Activated T-cell treated with anti-CD3 and anti-CD28 coated beads, Interleukin-2, amount 50 U/mL, for 72 hours (primary cell): ENCODE measurements at places on chromosomes 12 and 14. TPM values are rescaled to one million over a fixed set of nuclear protein-coding genes. Genes with fewer than 3 reads are reported as not detected.

DNA sequence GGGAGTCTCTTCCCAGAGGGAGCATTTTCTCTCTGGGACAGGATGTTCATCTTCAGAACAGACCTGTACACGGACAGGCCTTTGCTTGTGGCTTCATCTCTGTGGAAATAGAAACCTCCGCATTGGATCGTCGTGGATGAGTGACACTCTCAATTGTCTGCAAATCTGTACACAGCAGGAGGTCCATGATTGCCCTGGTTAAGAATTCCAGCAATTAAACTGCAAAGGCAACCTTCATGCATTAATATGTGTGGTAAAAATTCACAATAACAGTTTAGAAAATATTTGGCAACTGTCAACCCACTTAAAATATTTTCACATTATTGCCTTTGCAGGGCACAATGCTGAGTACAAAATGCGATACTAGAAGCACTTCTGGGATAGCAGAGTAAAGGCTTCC lies 149.8 kb upstream of the SFSWAP start:
- DNase-seq = no peak

C12orf56 gene
- not detected for total RNA-seq

ATN1 gene
- total RNA-seq = 64.9 TPM

DNA sequence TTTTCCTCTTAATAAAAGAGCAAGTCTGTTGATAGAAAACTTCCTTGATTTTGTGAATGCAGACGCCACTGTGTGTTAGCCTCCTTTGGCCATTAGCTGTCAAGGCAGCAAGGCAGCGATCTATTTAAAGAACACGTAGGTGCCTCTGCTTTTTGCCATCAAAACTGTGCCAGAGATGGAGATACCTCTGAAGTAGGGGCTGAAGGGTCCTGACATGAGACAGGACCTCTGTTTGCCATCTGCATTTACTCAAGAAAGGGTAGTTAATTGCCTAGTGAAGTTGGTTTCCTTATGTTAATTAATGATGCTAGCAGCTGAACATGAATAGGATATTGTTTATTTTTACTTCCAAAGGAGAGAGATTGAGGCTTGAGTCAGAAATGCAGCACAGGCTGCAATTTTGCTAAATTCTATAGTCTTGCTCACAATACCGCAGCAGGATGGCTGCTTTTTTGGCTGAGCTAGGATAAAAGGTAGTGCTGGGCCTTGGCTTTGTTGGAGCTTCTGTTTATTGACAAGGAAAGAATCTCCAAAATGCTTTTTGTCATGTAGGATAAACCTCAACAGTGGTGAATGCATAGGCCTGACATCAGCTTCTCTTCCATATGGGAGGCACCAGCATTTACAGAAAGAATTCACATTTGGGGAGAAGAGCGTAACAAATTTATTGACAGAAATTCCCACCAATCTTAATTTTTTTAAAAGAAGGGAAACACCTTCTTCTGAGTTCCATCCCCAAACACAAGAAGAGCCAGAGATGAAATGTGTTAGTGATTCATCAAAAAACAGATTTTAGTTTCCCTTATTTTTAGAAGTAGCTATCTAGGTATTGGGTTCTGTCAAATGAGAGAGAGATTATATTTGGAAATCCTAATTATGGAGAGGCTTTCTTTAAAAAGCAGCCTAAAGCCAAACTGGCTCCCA lies 13.9 kb upstream of the RPH3A start:
- DNase-seq = no peak

GRCh38 chr12:78402366-78403134 lies 462.0 kb upstream of the SYT1 start:
- DNase-seq = no peak

INHBE gene
- total RNA-seq = 3.8 TPM

ANO6 gene
- 27.0 TPM for total RNA-seq

LTBP2 gene
- 0.84 TPM for total RNA-seq

DNA sequence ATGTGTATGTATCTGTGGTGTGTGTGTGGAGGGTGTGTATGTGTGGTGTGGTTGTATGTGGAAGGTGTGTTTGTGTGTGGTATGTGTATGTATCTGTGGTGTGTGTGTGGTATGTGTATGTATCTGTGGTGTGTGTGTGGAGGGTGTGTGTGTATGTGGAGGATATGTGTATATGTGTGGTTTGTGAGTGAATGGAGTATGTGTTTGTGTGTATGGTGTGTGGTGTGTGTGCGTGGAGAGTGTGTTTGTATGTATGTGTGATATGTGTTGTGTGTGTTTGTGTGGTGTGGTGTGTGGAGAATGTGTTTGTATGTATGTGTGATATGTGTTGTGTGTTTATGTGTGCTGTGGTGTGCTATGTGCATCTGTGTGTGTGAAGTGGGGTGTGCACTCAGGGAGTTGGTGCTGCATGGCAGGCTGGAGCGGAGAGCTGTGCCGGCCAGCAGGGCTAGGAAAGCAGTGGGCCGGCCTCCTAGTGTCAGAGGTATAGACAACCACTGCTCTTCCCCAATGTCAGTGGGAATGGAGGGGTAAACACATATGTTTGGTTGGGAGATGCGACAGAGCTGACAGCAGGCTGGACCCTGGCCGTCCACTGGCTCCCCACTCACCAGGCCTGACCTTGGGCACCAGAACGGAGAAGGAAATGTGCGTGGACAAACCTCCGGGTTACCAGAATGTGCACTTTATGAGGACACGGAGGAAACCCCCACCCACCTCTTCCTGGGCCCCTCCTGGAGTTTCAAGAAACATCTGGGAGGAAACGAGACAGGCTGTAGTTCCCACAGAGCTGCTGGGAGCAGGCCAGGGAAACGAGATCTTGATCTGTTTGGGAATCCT lies 60.7 kb downstream of the CLMN start:
- DNase-seq = no peak

- no peak for DNase-seq
Measured at GRCh38 chr12:58576081-58576480, 344.2 kb downstream of the LRIG3 start.
